ENCODE measurements at places on chromosomes 7 and 10.

GRCh38 chr7:54995166-54995565, 23.7 kb upstream of the EGFR start:
- DNase-seq, result no peak

GRCh38 chr10:114654822-114655575, 3.1 kb downstream of the ABLIM1 start:
- no peak for DNase-seq

DNA sequence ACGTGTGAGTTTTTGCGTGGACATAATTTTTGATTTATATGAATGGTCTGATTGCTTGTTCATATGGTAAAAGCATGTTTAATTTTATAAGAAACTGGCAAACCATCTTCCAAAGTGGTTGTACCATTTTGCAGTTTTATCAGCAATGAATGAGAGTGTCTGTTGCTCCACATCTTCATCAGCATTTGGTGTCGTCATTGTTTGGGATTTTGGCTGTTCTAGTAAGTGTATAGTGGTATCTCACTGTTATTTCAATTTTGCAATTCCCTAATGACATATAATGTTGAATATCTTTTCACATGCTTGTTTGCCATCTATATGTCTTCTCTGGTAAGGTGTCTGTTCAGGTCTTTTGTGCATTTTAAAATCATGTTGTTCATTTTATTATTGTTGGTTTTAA, 13.2 kb upstream of the PLCE1 start:
- DNase-seq, result no peak

DNA sequence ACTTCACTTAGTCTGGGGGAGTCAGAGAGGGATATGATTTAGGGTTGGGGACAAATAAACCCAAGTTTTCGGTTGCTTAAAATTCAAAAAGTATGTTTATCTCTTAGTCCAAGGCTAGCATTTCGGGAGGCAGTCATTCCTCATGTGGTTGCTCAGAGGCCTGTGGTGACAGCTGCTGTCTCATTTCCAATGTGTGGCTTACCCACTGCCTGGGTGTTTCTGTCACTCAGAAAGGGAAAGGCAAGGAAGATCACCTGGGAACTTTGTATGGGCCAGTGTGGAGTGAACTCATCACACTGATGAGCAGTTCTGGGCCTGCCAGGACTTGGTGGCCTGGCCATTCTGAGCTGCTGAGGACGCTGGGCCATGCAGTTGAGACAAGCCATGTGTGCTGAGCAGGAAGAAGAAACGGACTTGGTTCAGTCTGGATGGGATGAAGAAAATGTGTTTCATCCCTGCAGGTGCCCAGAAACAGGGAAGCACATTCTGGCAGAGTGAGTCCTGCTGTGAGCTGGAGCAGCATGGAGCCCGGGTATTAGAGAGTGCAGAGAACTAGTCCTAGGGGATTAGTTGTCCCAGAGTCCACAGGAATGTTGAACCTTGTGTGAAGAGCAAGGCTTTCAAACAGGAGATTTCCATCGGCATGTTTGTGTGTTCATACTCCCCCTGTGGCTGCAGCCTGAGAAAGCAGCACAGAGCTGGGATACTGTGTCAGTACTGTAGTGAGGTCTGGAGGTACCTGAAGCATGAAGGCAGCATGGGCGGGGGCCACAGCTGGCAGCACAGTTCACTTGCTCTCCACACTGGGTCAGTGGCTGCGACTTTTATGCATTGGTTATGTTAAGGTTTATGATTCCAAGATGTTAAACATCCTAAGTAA, 211.1 kb upstream of the IGFBP3 start:
- DNase-seq, result no peak

GRCh38 chr7:49023345-49024328, 99.3 kb downstream of the CDC14C start:
- DNase-seq, result no peak

GRCh38 chr7:4282434-4283223, 399.5 kb upstream of the FOXK1 start:
- DNase-seq, result no peak

DNA sequence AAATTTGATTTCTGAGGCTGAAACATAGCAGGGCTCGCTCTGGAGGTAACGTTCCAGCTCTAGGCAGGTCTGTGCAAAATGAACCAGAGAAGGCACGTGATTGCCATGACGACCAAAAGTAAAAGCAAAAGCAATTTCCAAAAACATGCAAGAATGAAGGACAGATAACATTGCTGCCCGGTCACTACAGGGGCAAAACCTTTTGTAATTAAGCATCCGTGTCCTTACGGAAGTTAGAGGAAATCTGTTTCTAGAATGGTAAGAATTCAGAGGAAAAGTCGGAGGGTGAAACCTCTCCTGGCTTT, 2.9 kb downstream of the KLF6 start:
- no peak for DNase-seq

- DNase-seq, result no peak
Measured at GRCh38 chr7:105765846-105766245, 110.6 kb downstream of the ATXN7L1 start.

GRCh38 chr10:68526634-68527307, 552 bp downstream of the SLC25A16 start:
- no peak for DNase-seq

- no peak for DNase-seq
Measured at GRCh38 chr7:105782391-105783042, 93.9 kb downstream of the ATXN7L1 start.

DNA sequence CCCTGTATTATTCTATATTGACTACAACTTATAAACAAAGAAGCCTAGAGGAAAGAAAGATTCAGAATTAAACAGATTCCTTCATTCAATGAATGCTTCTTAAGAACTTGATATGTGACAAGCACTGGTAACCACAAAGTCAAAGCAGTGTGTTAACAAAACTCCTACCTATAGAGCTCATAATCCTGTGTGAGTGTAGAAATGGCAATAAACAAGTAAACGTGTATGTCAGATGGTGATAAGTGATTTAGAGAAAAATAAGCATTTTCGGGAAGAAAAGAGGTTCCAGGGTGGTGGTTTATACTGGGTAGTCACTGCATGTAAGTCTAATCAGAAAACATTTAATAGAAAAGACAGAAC, 141.3 kb downstream of the JMJD1C start:
- DNase-seq, result no peak

- DNase-seq, result no peak
Measured at GRCh38 chr10:45080331-45080730, 79.6 kb downstream of the ZNF22 start.

DNA sequence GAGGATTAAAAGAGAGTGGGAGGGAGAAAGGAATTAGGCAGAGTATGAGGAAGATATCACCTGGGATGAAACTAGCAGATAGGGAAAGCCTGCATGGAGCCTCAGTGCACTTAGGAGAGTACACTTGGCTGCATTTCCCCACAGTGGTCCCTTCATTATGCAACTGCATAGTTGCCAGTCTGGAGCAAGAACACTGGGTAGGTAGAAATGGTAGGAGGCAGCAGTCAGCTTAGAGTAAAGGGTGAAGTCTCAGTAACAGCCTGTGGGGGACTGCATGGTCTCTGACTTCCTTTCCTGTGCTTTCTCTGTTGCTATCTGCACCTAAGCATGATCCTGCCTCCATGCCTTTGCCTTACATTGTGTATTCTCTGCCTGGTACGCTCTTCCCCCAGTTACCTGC, 14.0 kb upstream of the PCGF5 start:
- no peak for DNase-seq

DNA sequence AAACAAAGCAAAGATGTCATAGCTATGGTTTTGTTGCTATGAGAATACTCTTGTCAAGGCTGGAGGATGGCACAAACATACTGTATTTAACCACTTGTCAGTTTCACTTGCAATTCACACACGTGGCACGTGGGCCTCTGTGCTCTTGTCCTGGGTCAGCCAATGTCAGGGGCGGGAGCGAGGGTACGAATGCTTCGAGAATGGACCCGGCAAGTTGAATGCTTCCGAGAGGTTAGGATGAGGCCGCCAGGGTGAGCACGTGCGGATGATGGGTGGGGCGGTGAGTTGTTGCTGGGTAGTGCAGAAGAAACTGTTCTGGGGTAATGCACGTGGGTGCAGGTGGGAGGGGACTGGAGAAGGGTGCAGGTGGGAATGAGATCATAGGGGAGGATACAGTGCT, 10.4 kb upstream of the OCM2 start:
- DNase-seq, result no peak

GRCh38 chr10:35017608-35018007, 72.5 kb downstream of the CUL2 start:
- DNase-seq, result no peak

- DNase-seq, result no peak
Measured at GRCh38 chr7:44338600-44338999, 13.2 kb upstream of the CAMK2B start.

DNA sequence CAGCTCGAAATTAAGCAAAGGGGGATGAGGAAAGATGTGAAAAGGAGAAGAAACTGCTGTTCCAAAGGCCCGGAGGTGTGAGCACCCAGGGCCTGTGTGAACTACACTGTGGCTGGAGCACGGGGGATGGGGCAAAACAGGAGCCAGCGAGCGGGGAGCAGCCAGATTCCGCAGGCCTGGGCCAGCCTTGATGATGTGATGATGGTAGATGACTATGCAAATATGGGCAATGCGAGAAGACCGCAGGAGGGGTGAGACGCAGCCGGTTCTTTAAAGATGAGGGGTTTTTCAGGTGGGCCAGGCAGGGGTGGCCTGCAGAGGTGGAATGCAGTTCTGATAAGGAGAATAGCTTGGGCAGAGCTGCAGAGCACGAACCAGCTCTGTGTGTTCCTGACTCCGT, 61.5 kb downstream of the LANCL2 start:
- DNase-seq, result no peak

DNA sequence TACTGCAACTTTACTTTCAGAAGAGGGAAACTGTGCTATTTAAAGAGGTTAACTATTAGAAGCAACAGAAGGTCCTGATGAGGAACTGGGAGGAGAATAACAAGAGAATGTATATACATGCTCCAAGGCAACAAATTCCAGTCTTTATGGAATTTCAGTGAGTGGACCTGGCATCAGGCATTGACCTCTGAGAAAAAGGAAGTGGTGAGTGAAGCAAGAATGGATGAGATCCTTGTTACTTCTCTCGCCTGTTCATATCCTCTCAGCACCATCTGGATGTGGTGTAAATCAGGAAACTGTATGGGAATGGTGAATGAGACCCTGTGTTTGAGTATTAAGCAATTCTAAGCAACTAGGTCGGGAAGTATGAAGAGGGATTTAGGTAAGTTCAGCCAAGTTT, 30.3 kb upstream of the KBTBD2 start:
- DNase-seq, result peak; percentile 4

- no peak for DNase-seq
Measured at GRCh38 chr7:88358526-88358838, 51.8 kb upstream of the STEAP4 start.

- no peak for DNase-seq
Measured at GRCh38 chr10:62373995-62374861, at the start of gene ZNF365. ZNF365 (plus strand) TSS chr10:62374369; CDS start chr10:62376194, 1,825 bp downstream.

GRCh38 chr7:156614434-156615264, 25.9 kb upstream of the RNF32 start:
- DNase-seq, result no peak

- no peak for DNase-seq
Measured at GRCh38 chr10:110699859-110700468, 55.8 kb downstream of the RBM20 start.

- no peak for DNase-seq
Measured at GRCh38 chr10:6347391-6347951, 144.7 kb downstream of the PFKFB3 start.

DNA sequence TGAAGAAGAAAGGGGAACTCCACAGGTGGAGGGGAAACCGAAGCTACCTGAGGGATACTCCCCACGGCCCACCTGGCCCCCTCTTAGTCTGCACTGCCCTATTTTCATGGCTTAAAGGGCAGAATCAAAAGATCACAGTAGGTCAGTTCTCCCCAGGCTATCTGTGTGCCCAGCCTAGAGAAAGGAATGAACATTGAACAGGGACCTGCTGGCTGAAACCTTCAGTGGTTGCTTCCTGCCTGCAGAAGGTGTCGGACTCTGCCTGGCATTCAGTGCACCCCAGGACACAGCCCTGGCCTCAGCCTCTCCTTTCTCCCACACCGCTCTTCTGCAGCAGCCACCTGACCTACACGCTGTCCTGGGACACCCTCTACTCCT, 74.5 kb downstream of the PRKAG2 start:
- no peak for DNase-seq

- DNase-seq, result no peak
Measured at GRCh38 chr10:21308018-21308417, 217.5 kb downstream of the SKIDA1 start.

- no peak for DNase-seq
Measured at GRCh38 chr7:44188480-44189225, 586 bp downstream of the GCK start.

DNA sequence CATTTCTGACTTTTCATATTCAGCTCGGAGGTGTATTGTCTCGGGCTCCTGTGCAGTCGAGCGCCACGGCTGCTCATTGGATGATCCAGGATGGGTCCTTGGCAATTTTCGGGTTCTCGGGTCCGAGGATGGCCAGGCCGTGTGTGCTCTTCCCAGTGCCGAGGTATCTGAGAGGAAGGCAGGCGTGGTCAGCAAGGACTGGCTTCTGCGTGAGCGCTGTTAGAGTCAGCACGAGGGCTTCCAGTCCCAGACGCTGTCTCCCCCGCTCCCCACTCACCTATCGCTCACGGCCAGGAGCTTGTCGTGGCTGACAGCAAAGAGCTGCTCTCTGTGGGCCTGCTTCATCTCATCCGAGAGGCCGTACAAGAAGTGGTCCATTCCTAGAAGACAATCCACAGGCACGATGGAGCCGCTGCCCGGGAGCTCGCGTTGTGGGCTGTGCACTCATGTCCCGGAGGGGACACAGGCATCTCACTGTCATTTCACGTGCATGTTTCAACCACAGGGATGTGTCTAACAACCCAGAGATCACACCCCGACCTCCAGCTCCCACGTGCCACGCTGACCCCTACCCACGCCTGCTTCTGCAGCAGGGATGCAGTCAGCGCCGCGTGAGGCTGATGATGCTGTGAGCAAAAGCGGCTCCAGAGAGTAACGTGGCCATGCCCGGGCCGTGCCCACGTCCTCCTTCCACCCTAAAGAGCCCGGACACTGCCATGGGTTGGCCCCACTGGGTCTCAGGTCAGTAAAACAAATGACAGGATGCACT, 34.4 kb downstream of the PITRM1 start:
- DNase-seq, result no peak

- DNase-seq, result no peak
Measured at GRCh38 chr10:17734432-17735080, 17.4 kb upstream of the TMEM236 start.

DNA sequence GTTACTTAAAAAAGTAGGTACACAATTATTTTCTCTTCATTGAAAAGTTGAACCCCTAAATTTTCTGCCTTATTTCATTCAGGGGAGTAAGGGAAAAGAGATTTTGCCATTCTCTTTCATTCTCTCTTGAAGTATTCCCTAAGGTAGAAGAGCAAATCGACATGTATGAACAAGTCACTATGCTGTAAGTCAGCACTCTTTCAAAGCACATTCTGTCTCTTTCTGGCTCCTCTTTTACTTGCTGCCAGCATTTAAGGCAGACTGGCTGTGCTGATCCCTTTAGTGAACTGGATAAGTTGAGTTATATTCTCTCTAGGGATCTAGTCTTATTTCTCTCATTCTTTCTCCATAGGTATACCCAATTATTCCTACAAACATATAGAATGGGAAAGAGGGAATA, 222.3 kb upstream of the ZWINT start:
- DNase-seq, result no peak
